ENCODE measurements at places on chromosomes 2 and 18. TPM values are rescaled to one million over a fixed set of nuclear protein-coding genes. Genes with fewer than 3 reads are reported as not detected.

COLEC11 gene
- total RNA-seq, result 0.50 TPM

AGXT gene
- total RNA-seq, result not detected

ZSWIM2 gene
- total RNA-seq, result not detected

HNMT gene
- total RNA-seq, result 26.5 TPM

IMPACT gene
- 18.0 TPM for total RNA-seq

MTLN gene
- total RNA-seq, result 77.5 TPM

MAP3K20 gene
- total RNA-seq, result 29.0 TPM

PLCD4 gene
- total RNA-seq, result 0.67 TPM

CHST9 gene
- total RNA-seq, result not detected

PIEZO2 gene
- total RNA-seq, result 1.3 TPM

CYP26B1 gene
- not detected for total RNA-seq
